ENCODE measurements at places on chromosomes 5 and 9.
A peak's percentile ranks its signal among the peaks of the same experiment; 100 is the strongest.

- DNase-seq, result peak; percentile 38
Observed at GRCh38 chr5:157464519-157465171, 4.6 kb downstream of the NIPAL4 start.

DNA sequence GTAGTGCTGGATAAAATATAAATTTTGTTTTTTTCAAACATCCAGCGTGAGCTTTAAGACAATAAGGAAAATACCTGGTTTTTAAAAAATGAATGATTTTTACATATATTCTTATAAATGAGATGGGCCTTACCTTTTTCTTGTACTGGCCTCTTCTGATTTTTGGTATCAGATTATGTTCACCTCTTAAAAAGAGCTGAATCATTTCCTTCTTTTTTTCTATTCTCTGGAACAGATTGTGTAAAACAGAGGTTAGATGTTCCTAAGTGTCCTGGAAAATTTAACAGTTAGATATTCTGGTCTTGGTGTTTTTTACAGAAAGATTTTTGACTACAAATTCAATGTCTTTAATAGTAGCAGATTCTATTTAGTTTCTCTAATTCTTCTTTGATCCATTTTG lies 74.6 kb downstream of the NDUFAF2 start:
- no peak for DNase-seq

GRCh38 chr5:173247041-173247440 lies 12.0 kb upstream of the NKX2-5 start:
- DNase-seq, result peak; percentile 43

DNA sequence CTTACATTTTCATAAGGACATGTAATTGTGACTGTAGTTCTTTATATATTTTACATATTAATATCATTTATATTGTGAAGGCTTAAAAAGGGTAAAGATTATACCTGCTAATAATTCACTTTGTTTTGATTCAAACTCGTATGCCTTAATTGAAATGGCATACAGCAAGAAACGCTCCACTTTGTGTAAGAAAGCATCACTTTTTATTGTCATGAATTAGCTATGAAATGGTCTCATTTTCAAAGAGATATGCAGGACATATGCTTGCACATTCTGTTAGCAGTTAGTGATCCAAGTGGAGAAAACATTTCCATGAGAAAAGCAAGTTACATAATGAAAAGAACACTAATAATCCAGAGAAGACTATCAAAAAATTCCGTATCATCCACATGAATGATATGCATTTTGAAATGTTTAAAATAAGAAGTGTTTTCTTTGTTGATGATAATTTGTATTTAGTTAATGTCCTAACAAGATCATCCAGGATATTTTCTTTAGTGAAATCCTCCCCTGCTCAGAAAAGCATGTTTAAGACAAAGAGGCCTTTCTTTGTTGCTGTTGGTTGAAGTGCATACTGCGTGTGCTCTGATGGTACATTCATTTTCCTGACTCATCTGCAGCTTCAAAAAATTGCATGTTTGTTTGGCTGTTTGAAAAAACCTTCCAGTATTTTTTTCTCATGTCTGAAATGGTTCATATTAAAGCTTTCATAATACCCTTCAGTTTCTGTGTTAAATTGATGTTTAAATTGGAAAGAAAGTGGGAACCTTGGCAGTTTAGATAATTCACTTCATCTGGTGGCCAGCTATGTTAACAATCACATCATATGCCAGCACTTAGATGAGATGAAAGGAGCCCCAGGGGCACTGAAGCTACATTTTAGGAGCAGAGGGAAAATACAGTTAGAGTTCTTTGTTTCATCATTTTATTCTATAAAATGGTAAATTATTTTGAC lies 242.2 kb downstream of the CSNK1G3 start:
- DNase-seq, result no peak

GRCh38 chr5:110309222-110309621 lies 417.2 kb downstream of the TMEM232 start:
- DNase-seq, result no peak

GRCh38 chr5:120139039-120139438 lies 325.1 kb upstream of the PRR16 start:
- no peak for DNase-seq

- no peak for DNase-seq
Observed at GRCh38 chr9:107285286-107285685, 2.2 kb downstream of the RAD23B start.

DNA sequence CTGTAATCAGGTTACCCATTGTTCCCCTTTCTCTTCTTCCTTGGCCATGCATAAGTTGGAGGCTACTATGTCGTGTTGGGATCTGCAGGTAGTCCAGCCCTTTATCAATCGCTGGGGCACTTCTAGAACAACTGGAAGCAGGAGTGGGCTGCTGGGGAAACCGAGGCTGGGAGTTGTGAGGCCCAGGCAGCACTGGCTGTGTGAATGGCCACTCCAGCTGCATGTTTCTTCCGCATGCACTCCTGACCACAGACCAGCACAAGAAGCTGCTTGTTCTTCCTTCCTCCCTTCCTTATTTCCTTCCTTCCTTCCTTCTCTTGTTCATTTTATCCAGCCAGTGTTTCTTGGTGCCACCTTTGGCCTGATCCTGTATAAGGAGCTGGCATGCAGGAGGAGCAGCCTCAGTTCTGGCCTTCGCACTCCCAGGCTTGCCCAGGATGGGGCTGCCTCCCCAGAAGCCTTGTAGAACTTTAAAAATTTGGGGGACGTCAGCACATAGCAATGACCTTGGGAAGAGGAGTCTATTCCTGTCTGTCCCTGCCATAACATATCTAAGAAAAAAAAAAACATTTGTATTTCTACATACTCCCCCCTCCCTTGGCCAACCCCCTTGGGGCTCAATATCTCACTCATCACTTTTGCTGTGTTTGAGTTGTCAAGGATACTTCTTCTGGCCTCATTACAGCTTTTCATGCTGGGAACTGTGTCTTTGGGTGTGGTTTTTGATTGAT lies 20.8 kb upstream of the CXCL14 start:
- no peak for DNase-seq

- peak; percentile 71 for DNase-seq
Observed at GRCh38 chr9:34380034-34380510, 3.4 kb upstream of the MYORG start.

GRCh38 chr9:82263619-82264018 lies 275.0 kb downstream of the SPATA31D1 start:
- DNase-seq, result no peak

GRCh38 chr5:139301808-139302499 lies 8.4 kb downstream of the MATR3 start:
- DNase-seq, result no peak

DNA sequence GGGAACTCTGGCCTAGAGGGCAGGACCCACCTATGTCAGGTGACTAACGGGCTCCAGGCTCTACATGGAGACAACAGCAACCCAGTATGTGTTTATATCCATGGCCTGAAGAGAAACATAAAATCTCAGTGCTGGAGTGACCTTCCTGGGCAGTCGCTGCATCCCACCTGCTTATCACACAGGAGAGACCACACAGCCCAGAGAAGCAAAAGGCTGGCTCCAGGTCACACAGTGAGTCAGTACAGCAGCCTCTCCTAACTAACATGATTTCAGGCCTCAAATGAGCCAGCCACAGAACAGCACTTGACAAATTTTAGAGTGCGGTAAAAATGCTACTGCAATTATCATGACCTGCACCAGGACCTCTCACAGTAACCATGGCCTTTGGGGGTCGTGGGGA lies 54.0 kb upstream of the TGFBR1 start:
- no peak for DNase-seq

DNA sequence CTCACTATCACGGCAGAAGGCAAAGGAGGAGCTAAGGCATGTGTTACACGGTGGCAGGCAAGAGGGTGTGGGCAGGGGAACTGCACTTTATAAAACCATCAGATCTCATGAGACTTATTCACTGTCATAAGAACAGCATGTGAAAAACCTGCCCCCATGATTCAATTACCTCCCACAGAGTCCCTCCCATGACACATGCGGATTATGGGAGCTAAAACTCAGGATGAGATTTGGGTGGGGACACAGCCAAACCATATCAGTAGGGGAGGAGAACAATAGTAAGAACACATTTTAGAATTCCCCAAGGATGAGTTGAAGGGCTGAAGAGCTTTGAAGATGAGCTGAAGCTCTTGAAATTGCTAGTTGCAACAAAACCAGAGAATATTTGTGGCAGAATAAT lies 287.9 kb downstream of the SMARCA2 start:
- no peak for DNase-seq

- peak; percentile 59 for DNase-seq
Observed at GRCh38 chr9:111036429-111036789, 1.9 kb downstream of the LPAR1 start.

DNA sequence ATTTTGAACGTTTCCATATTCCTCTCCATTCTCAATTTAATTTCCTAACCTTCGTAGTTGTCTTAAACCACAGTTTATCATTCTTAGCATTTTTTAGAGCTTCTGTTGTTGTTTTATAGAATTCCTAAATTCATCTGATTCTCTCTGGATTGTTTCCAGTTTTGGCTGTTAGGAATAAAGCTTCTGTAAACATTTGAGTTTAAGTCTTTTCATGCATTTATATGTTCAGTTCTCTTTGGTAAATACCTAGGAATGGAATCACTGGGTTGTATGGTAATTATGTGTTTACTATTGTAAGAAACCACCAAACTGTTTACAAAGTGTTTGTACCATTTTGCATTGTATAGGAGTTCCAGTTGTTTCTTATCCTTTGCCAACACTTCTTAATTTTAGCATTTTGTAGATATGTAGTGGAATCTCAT lies 29.7 kb downstream of the GPR21 start:
- no peak for DNase-seq

- DNase-seq, result peak; percentile 28
Observed at GRCh38 chr9:3467593-3468219, 58.1 kb downstream of the RFX3 start.

GRCh38 chr9:629146-629545 lies 212.4 kb upstream of the DMRT1 start:
- DNase-seq, result no peak

DNA sequence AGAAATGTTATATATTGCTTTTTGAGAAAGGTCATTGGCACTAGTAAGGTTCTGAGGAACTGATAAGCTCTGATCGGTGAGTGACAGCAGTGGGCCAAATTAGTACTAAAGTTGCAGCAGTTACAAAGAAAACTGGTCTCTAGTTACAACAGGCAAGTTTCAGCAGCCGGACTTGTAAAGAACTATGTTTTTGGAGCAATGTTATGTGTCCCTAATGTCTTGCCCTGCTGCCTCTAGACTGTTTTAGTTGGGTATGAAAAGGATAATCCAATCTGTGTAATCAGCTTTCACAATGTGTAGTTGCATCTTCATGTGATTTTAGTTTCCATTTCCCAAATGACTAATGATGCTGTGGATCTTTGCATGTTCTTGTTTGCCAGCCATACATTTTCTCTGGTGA lies 113.5 kb downstream of the CAMK4 start:
- DNase-seq, result no peak

DNA sequence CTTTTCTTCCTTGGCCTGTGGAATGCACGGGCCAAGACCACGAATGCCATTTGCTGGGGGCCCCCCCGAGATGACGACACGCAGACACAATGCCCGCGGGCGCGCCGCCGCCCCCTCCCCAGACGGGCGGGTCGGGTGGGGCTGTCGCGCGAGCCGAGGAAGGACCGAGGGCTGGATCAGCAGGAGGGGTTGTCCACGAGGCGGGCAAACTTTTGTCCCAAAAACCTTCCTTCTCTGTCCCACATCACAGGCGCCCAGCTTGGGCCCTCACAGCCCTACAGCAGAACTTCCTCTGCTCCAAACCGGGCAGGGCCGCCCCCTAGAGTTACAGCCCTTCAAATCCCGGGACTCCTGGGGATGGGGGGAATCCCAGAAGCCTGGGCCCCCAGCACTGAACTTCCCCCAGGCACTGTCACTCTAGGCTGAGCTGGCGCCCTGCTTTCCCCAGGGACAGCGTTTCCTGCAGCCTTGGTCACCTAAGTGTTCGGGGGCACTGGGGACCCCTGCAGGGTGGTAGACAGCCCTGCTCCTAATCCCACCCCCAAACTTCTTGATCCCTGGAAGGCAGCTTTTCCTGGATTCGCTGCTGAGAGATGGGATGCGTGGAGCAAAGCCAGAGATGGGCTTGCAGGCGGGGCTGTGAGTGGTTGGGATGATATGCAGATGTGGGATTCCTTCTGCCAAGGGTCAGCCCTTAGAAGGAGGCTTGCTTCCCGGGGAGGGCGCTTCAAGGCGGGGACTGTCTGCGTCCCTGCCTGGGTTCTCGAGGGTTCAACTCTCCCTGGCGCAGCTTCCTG lies 980 bp downstream of the COL5A1 start:
- peak; percentile 89 for DNase-seq

DNA sequence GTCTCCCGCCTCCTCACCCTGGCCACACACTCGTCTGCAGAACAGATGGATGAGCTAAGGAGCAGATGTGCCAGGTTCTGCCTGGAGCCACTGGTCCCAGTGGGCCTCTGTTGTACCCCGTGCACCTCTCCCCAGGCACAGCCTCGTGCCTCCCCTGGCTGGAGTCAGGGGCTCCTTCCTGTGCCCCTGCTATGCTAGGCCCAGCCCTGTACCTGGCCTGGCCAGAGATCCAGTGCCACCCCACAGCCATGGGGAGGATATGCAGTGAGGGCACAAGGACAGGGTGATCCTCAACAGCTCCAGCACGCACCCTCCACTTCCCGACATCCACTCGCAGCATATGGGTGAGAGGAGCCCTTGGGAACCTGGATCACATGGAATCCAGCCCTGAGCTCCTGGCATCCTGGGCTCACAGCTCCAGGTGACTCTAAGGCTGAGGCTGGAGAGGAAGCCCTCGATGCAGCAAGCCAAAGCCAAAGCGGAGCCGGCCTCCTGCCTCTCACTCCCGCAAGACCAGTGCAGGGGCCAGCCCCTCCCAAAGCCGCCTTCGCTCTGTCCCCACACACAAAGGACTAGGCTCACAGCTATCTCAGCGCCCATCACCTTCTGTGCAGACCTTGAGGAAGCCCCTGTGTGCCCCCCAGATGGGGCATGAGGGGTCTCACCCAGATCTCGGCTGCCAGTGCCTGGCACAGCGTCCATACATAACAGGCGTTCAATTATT lies 23.7 kb upstream of the ADAMTS2 start:
- no peak for DNase-seq

DNA sequence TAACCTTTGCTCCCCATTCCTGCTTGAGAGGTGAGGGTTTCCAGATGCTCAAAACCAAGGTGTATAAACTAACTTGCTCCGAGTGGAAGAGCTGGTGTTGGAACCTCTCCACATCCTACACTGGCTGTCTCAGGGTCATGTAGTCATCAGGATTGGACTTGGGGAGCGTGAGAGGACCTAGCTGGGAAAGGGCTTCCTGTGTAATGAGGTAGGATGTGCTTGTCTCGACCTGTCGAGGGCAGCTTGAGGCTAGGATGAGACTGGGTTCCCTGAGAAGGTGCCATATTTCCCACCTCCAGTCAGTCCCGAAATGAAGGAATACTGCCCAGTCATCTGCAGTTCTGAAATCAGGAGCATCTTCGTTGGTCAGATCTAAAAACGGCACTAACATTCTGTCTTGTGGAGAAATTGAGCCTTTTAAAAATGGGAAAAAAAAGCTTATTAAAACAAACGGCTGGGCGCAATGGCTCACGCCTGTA lies 1.3 kb downstream of the CCNI2 start:
- DNase-seq, result peak; percentile 24

GRCh38 chr9:130015353-130016019 lies 27.5 kb downstream of the FNBP1 start:
- DNase-seq, result no peak

GRCh38 chr5:116652196-116652729 lies 77.6 kb upstream of the SEMA6A start:
- peak; percentile 39 for DNase-seq

- no peak for DNase-seq
Observed at GRCh38 chr5:73266176-73266738, 93.3 kb downstream of the TMEM174 start.

All from H7 (cell line).